ENCODE measurements at places on chromosomes 11 and 22. TPM values are rescaled to one million over a fixed set of nuclear protein-coding genes. Genes with fewer than 3 reads are reported as not detected.
A peak's percentile ranks its signal among the peaks of the same experiment; 100 is the strongest.

GRCh38 chr22:40826984-40827741 lies 8.0 kb upstream of the SLC25A17 start:
- no peak for ATAC-seq

- ATAC-seq, result no peak
These were observed 52.9 kb downstream of the PANX1 start for GRCh38 chr11:94181526-94181925.

- ATAC-seq, result peak; percentile 35
These were observed 44.4 kb downstream of the EHF start for GRCh38 chr11:34665077-34665835.

DNA sequence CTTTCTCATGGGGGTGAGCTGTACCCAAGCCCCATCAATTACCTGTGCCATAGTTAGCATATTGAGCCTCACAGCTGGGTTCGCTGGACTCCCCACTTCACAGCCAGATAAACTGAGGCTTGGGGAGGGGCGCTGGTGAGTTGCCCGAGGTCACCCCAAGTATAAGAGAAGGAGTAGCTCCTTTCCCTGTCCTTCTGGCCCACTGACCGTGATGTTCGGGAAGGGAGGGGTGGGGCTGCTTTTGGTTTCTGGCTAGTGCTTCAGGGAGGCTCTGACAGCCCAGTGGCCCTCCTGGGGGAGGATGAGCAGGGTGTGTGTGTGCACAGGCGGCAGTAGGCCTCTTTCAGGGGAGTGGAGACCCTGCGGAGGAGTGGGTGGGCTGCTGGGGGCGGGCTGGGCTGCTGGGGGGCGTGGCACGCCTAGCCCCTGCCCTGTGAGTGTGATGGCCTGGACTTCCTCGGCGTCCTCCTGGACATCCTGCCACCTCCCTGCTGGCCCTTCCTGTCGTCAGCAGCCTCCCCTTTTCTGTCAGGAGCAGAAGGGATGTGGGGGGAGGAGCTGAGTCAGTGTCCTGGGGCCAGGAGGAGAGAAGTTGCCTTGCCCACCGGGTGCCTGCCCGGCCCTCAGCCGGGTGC lies 50.3 kb downstream of the TRIOBP start:
- peak; percentile 4 for ATAC-seq

GRCh38 chr22:46626911-46627805 lies 7.0 kb downstream of the GRAMD4 start:
- peak; percentile 94 for ATAC-seq

DNA sequence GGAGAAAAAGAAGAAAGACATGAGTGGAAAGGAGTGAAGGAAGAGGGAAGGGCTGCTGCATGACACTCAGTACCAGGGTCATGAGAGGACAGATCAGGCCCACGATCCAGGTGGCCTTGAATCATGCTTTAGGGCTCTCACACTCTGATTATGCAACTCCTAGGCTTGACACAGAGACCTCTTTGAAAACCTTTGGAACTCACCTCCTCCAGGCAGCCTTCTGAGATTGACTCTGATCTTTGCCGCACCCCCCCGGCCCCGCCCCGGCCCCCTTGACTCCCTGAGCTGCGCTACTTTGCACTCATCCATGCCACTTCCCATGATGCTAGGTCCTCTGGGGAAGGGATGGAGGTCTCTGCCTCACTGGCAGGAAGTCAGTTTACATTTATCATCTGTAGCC lies 10.7 kb downstream of the PTPN5 start:
- ATAC-seq, result no peak

NLRP14 gene
- total RNA-seq, result not detected

MYRF gene
- total RNA-seq, result 0.88 TPM

RIBC2 gene
- total RNA-seq, result 0.64 TPM
